Lung (tissue), 17 donors: ENCODE measurements at places on chromosomes 5 and 9.

DNA sequence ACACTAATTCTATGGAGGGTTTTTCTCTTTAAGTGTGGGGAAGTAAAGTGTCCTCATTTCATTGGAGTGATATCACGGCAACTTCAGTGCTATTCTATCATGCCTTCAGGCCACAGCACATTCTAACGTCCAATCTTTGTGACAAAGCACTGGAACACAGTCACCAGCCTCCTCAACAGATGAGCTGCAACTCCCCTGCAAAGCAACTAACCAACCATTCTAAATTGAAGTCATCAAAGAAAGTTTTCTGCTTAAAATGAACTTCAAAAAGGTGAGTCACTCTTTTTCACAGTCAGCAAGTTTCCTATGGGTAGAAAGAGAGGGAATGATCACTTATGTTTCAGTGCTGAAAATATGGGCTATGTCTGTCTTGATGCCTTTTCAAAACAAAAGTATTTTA lies 190.8 kb downstream of the ELAVL2 start:
- DNase-seq = no peak

DNA sequence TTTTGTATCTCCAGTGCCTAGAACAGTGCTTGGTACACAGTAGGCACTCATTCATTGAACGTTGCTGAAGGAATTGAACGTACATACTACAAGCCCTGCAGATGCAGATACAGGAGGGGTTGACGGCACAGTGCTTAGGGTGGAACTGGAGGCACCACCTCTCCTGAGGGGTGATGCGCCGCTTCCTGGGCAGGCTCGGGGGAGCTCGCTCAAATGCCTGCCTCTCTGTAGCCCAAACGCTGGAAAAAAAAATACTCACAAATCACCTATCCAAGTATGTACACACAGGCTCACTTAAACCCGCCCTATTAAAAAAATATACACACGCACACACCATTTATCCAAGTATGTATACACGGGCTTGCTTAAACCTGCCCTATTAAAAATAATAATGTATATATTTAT lies 536 bp upstream of the COMMD10 start:
- peak; percentile 50 for DNase-seq

DNA sequence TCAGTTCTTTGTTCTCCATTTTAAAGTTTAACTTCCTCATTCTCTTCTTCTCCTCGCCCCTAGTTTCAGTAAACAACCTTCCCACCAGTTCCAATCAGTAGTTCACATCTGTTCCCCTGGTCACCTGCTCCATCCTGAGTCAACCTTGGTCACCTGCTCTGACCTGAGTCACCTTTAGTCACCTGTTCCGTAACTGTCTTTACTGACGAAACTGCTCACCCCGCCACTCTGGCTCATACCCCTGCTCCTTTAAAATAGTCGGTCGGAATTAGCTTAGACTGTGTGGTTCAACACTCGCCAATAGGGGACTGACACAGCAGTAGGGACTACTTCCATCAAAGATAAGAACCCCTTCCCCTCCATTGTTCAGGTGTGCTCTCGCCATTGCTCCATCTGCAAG lies 76.3 kb upstream of the GPBP1 start:
- no peak for DNase-seq

GRCh38 chr5:113292462-113292861 lies 142.3 kb downstream of the TSSK1B start:
- DNase-seq = no peak

DNA sequence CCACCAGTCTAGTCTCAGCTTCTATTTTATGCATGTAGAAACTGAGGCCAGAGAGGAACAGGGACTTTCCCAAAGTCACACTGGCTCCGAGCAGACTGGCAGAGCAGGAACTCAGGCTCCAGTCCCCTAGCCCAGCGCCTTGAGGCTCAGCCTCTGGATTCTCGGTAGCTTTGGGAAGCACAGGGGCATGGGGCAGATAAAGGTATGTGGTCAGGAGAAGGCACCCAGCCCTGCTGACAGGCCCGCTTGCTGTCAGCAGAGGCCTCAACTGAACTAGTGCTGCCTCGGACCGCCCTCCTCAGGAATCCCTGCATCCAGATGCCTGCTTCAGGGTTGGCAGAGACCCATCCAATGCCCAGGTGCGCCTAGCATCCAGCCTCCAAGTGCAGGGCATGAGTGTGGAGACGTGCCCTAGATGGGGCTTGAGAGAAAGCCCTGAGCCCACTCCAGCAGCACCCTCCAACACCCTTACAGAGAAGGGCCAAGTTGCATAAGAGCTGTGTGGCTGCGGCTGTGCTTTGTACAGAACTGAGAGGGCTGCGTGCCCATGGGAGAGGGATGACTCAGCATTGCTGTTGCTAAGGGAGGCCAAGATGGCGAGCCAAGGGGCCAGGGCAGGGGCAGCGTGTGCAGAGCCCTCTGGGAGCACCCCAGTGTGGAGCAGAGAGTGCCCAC lies 168.6 kb downstream of the MACROH2A1 start:
- DNase-seq = peak; percentile 49

GRCh38 chr9:129610473-129611306 lies 10.2 kb downstream of the C9orf50 start:
- DNase-seq = peak; percentile 86
